ENCODE measurements at places on chromosomes 7 and 10. TPM values are rescaled to one million over a fixed set of nuclear protein-coding genes. Genes with fewer than 3 reads are reported as not detected.
A peak's percentile ranks its signal among the peaks of the same experiment; 100 is the strongest.

The TNS3 gene
- total RNA-seq, result 78.1 TPM

The CFAP70 gene
- total RNA-seq, result 7.8 TPM

The IL15RA gene
- 35.7 TPM for total RNA-seq

The PLEKHS1 gene
- total RNA-seq, result 23.6 TPM

The CEP55 gene
- total RNA-seq, result 0.33 TPM

The ACADSB gene
- total RNA-seq, result 31.8 TPM

The TAC1 gene
- total RNA-seq, result 5.9 TPM

- H3K36me3 ChIP-seq, result no peaks in the 10 kb centered on the region
- no peaks in the 10 kb centered on the region for H3K27me3 ChIP-seq
- no peaks in the 10 kb centered on the region for H3K4me1 ChIP-seq
- no peak for DNase-seq
- no peak overlapping the region for H3K4me3 ChIP-seq
Measured at GRCh38 chr10:26326851-26327250, 110.3 kb downstream of the GAD2 start.

DNA sequence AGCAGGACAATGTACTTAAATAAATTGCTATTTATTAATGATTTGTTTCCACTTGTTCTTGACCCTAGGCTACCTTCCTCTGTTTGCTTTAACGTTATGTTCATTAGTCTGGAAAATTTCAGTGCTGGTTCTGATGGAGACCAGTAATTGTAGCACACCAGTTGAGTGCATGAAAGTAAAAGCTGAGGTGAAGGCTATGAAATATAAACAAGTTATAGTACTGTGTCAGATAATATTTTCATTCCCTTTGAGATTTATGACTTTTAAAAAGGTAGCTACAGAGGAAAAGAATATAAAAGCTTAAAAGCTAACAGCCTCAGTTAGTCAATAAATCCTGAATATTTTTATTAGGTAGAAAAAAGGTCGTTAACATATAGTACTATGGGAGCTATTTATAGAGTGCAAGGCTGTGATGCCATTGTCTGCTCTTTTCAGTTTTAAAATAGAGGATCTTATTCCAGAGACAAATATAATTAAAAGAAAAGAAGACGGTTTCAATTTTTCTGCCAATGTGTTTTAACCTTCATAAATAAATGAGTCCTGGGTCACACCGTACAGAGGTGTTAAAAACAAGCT, 351.8 kb upstream of the ETV1 start:
- no peak overlapping the region for H3K4me3 ChIP-seq
- H3K27ac ChIP-seq, result no peak overlapping the region
- no peaks in the 10 kb centered on the region for H3K4me1 ChIP-seq
- no peak for DNase-seq
- no peaks in the 10 kb centered on the region for H3K36me3 ChIP-seq
- H3K27me3 ChIP-seq, result no peaks in the 10 kb centered on the region

DNA sequence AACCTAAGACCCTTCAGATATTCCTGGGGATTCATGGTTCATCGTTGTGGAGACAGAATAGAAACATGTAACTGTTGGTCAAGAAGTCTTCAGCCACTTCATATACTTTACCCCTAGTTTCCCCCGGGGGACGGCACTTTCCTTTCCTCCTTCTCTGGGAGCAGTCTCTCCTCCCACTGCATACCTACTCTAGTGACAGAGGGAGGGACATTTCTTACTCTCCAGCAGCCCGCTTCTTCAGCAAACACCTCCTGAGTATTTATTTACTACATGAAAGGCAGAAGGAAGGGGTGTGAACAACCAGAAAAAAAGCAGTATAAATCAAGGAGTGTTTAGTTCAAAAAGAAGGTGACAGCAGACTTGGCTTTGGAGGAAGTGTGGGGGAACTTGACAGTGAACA, 69.0 kb downstream of the LHFPL3 start:
- H3K4me1 ChIP-seq, result no peaks in the 10 kb centered on the region
- no peaks in the 10 kb centered on the region for H3K36me3 ChIP-seq
- peaks cover 8% of the 10 kb centered on the region for H3K27me3 ChIP-seq
- no peak overlapping the region for H3K4me3 ChIP-seq
- no peak for DNase-seq
- H3K27ac ChIP-seq, result no peak overlapping the region

DNA sequence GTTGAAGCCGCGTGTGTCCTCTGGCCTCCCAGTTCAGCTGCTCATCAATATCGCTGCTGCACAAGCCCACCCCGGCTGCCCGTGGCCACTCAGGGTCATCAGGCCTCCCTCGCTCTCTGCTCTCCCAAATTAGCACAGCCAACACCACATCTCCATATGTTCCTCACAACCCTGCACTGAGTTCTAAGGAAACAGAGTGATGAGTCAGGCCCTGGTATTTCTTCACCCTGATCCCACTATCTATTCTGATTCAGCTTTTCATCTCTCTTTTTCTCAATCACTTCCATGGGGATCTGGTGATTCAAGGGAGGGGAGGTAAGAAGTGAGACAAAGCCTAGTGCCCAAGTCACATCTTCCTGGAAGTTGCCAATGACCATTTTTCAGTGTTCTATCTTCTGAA, 23.8 kb downstream of the CYTH3 start:
- H3K36me3 ChIP-seq, result no peaks in the 10 kb centered on the region
- no peak for DNase-seq
- no peaks in the 10 kb centered on the region for H3K27me3 ChIP-seq
- H3K4me1 ChIP-seq, result no peaks in the 10 kb centered on the region
- no peak overlapping the region for H3K4me3 ChIP-seq

GRCh38 chr7:45681596-45682357, 107.6 kb downstream of the ADCY1 start:
- H3K36me3 ChIP-seq, result no peaks in the 10 kb centered on the region
- no peak overlapping the region for H3K4me3 ChIP-seq
- no peaks in the 10 kb centered on the region for H3K4me1 ChIP-seq
- H3K27me3 ChIP-seq, result no peaks in the 10 kb centered on the region

DNA sequence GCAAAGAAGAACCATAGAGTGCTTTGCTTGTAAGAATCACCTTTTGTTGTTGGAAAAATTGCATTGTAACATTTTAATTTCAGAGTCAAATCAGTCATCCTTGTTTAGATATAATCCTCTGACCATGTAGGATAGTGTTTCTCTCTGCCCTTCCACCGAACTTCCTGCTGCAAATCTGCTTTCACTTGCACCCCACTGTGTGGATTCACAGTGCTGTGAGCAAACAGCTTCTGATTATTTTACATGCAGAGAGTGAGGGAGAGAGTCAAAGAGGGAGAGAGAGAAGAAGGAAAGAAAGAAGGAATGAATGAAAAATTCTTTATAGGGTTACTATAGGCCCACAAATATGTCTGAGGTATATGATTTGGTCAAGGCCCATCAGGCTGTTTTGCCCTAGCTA, 30.0 kb upstream of the SEM1 start:
- H3K36me3 ChIP-seq, result no peaks in the 10 kb centered on the region
- no peak overlapping the region for H3K27ac ChIP-seq
- DNase-seq, result no peak
- no peaks in the 10 kb centered on the region for H3K4me1 ChIP-seq
- peaks cover 14% of the 10 kb centered on the region for H3K27me3 ChIP-seq

DNA sequence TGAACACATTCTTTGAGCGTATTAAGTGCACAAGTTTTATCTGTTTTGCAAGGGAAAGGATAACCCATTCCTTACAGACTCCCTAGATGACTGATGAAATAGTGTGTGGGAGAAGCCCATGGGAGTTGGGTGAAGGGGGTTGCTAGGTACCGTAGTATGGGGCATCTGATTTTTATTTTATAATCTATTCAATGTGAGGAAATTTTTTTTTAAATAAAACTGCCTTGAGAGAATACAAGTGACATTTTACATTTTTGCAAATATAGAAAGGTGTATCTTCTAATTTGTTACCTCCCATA, 1.4 kb downstream of the BTAF1 start:
- no peak overlapping the region for H3K27ac ChIP-seq
- no peak for DNase-seq
- H3K4me1 ChIP-seq, result no peaks in the 10 kb centered on the region
- no peaks in the 10 kb centered on the region for H3K27me3 ChIP-seq

GRCh38 chr10:58335306-58336005, 650 bp downstream of the UBE2D1 start:
- H3K27ac ChIP-seq, result peak overlapping the region; percentile 85
- no peaks in the 10 kb centered on the region for H3K36me3 ChIP-seq
- H3K27me3 ChIP-seq, result no peaks in the 10 kb centered on the region

- H3K4me3 ChIP-seq, result no peak overlapping the region
- no peaks in the 10 kb centered on the region for H3K27me3 ChIP-seq
- no peak for DNase-seq
- no peaks in the 10 kb centered on the region for H3K4me1 ChIP-seq
- H3K36me3 ChIP-seq, result no peaks in the 10 kb centered on the region
- no peak overlapping the region for H3K27ac ChIP-seq
Measured at GRCh38 chr10:12717981-12718707, 283.4 kb downstream of the CCDC3 start.

GRCh38 chr7:30633223-30633622, 38.5 kb downstream of the GARS1 start:
- H3K27ac ChIP-seq, result no peak overlapping the region
- H3K4me3 ChIP-seq, result no peak overlapping the region
- DNase-seq, result no peak
- no peaks in the 10 kb centered on the region for H3K4me1 ChIP-seq
- H3K36me3 ChIP-seq, result peaks cover 28% of the 10 kb centered on the region
- H3K27me3 ChIP-seq, result no peaks in the 10 kb centered on the region

DNA sequence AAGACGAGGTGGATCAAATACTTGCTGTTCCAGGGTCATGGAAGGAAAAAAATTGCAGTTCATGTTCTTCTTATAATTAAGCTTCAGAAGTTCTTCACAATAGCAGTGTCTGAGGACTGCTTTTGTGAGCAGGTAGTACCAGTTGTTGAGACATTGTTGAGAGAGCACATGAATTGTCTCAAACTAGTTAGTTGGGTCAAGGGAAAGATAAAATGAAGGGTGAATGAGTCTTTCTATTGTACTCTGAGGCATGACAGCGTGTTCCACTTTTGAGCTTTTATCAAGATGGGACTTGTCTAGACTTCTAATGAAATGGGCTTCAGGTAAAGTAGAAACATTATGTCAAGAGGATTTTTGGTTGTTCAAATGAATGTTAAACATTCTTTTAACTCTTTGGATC, 26.0 kb downstream of the KAT6B start:
- H3K27me3 ChIP-seq, result no peaks in the 10 kb centered on the region
- no peak overlapping the region for H3K4me3 ChIP-seq

DNA sequence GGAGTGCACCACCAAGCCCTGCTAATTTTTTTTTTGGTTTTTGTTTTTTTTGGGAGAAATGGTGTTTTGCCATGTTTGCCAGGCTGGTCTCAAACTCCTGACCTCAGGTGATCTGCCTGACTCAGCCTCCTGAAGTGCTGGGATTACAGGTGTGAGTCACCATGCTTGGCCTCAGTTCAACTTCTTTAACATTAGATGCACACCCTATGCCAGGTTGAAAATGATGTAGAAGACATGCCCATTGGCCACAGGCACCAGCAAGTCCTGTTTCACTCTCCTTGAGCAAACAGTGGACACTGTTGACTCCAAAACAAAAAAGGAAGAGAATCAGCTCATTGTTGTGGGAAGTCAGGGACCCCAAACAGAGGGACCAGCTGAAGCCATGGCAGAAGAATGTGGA, 1205.3 kb downstream of the REEP3 start:
- DNase-seq, result no peak
- no peaks in the 10 kb centered on the region for H3K27me3 ChIP-seq
- H3K27ac ChIP-seq, result no peak overlapping the region
- no peak overlapping the region for H3K4me3 ChIP-seq

- H3K4me1 ChIP-seq, result no peaks in the 10 kb centered on the region
- no peak for DNase-seq
- no peaks in the 10 kb centered on the region for H3K27me3 ChIP-seq
- no peaks in the 10 kb centered on the region for H3K36me3 ChIP-seq
Measured at GRCh38 chr7:129721068-129721467, 109.5 kb downstream of the NRF1 start.

GRCh38 chr7:45922810-45923209, 1.7 kb upstream of the IGFBP3 start:
- H3K36me3 ChIP-seq, result no peaks in the 10 kb centered on the region
- peaks cover 7% of the 10 kb centered on the region for H3K4me1 ChIP-seq
- H3K4me3 ChIP-seq, result peak overlapping the region; percentile 61
- no peak for DNase-seq
- no peak overlapping the region for H3K27ac ChIP-seq

DNA sequence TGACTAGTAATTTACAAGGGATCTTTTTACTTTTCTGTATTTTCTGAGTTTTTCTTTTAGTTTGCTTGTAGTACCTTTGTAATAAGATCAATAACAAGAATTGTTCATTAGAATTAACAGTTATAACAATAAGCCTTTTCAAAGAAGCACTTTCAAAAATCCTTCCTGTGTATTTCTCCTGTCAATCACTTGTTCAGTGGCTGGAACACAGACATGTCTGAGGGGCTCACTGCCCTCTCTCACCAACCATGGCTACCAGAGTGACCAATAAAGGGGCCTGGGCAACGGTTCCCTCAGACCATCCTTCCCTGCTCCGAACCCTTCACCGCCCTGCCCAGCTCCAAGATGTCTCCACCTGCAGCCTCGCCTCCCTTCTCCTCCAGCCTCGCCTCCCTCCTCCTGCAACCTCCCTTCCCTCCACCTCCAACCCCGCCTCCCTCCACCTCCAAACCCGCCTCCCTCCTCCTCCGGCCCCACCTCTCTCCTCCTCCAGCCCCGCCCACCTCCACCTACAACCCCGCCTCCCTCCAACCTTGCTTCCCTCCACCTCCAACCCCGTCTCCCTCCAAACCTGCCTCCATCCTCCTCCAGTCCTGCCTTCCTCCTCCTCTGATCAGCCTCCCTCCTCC, 353.4 kb downstream of the TNS3 start:
- no peak overlapping the region for H3K27ac ChIP-seq
- DNase-seq, result no peak
- no peaks in the 10 kb centered on the region for H3K4me1 ChIP-seq
- H3K36me3 ChIP-seq, result no peaks in the 10 kb centered on the region

- peaks cover 4% of the 10 kb centered on the region for H3K4me1 ChIP-seq
- no peaks in the 10 kb centered on the region for H3K27me3 ChIP-seq
- no peak for DNase-seq
- peak overlapping the region; percentile 40 for H3K27ac ChIP-seq
- no peaks in the 10 kb centered on the region for H3K36me3 ChIP-seq
- no peak overlapping the region for H3K4me3 ChIP-seq
Measured at GRCh38 chr7:130884437-130885417, 150.7 kb upstream of the KLF14 start.

DNA sequence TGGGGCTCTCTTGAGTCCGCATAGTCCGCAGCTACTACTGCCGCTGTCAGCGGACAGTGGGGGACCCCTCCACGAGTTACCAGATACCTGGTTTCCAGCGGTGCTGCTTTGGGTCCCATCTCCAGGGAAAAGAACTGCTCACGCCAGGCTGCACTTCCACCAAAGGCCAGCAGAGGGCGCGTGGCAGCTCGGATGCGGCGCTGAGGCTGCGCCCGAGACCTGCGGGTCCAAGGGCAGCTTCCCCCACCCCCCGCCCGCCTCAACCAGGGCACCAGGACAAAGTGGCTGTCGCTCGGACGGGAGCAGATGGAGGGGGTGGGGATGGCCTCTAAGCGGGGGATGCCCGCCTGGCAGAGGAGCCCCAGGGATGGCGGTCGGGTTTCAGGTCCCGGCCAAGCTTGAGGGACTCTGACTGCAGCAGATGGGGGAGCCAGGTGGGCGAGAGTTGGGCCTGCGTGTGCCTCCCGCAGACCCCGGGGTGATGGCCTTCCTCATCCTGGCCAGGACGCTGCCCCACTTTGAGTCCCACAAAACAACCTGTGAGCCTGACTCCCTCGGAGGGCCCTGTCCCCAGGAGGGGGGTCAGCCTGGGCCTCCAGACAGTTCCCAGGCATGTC, 23.8 kb upstream of the ZNF735 start:
- H3K27ac ChIP-seq, result no peak overlapping the region
- DNase-seq, result no peak
- no peak overlapping the region for H3K4me3 ChIP-seq
- no peaks in the 10 kb centered on the region for H3K4me1 ChIP-seq
- peaks cover 36% of the 10 kb centered on the region for H3K27me3 ChIP-seq
- no peaks in the 10 kb centered on the region for H3K36me3 ChIP-seq

Measured in breast epithelium (tissue), 4 donors.